ENCODE measurements at places on chromosomes 16 and 17.

- DNase-seq, result no peak
Observed at GRCh38 chr17:72318131-72318530, 197.3 kb downstream of the SOX9 start.

- DNase-seq, result no peak
Observed at GRCh38 chr17:58083491-58084316, 485 bp downstream of the DYNLL2 start.

DNA sequence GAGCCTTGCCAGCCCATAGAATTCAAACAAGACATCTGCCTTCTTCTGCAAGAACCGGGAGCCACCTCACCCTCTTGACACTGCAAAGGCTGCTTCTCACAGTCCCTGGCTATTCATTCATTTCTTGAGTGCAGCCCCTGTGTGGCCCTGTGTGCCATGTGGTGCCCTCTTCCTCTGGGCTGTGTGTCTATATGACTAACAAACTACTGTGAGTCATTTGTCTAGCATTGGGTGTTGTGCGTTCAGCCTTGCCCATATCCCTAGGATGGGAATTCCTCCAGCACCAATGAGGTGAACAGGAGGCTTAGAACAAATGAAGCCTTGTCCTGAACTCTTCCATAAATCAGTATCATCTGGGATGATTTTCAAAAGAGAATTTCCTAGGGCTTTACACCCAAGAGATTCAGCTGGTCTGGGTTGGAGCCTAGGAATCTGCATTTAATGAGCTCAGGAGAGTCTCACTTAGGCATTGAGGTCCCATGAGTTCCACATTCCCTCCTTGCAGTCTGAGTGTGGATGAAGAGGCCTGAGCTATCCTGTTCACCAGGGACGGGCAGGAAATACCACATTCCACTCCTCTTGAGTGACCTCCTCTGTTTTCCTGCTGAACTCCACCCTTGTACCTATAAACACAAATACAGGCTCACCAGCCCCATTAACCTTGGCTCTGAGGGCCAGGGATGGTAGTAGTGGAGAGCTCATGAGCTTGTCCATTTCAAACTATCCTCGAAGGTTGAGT lies 308.7 kb upstream of the N4BP1 start:
- DNase-seq, result no peak

- no peak for DNase-seq
Observed at GRCh38 chr17:75194879-75195278, 10.6 kb upstream of the NUP85 start.

DNA sequence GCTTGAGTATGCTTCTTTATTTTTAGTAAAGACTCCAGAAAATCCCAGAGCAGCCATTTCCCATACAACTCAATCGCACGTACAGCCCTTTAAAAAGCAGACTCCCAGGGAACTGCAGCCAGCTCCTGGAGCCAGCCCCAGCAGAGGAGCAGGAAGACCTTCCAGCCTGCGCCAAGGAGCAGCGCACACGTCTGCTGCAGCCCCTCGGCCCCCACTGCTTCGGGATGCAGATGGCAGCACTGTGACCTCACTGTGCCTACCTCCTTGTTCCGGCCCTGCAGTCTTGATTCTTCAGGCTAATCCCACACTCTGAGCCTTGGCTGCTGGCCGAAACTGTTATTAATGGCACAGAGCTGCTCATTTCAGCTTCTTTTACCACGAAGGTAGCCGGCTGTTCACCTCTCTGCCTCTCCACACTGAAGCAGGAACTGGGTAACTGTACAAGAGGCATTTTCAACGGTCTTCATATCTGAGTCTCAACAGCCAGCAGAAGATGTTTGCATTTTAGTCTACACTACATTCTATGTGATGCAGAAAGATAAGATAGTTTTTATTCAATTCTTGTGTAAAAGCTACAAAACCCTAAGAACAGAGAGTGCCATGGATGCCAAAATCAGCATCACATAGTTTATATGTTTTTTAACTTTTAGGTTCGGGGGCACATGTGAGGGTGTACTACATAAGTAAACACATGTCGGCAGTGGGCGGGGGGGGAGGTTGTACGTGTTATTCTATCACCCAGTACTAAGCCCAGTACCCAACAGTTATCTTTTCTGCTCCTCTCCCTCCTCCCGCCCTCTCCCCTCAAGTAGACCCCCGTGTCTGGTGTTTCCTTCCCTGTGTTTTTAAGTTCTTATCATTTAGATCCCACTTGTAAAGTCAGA lies 130.9 kb downstream of the ANKRD11 start:
- DNase-seq, result no peak

Data from KG1 (cell line).